OCI-M1 (cell line): ENCODE measurements at places on chromosomes 1 and 21.

DNA sequence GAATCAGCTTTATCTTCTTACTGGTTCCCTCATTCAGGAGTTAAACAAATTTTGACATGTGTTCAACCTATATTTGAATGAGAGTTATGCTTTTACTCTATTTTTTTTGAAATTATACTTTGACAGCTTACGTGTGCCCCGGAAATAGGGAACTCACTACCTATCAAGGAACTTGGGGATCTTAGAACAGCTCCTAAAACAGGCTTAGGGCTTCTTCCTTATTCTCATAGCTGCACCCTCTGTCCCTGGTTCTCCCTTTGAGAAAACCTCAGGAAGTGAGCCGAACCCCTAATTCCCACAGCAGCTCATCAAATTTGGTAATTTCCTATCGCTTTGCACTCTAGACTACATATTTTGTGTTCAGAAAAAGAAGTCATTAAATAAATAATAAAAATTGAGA, 81.2 kb upstream of the RUNX3 start:
- no peak for DNase-seq

DNA sequence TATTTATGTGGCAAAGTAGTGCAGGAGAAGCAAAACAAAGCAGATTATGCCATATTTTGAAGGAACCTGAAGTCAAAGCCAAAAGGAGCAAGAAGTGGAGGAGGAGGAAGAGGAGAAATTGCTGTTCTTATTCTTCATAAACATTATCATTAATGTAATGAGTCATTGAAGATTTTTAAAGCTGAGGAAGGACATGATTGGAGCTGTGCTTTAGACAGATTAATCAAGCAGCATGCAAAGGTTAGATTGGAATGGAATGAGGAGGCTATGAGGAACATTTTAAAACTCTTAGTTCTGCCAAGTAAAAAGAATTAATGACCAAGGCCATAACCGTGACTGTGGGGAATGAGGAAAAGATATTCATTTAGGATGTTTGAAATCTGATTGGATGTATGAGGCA, 33.0 kb upstream of the HSD17B7 start:
- DNase-seq = no peak

DNA sequence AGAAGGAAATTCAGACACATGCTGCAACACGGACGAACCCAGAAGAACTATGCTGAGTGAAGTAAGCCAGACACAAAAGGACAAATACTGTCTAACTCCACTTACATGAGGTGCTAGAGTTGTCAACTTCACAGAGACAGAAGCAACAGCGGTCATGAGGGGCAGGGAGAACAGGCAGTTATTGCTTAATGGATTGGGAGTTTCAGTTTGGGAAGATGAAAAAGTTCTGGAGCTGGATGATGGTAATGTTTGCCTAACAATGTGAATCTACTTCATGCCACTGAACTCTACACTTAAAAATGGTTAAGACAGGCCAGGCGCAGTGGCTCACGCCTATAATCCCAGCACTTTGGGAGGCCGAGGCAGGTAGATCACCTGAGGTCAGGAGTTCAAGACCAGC, 12.1 kb downstream of the PARP1 start:
- no peak for DNase-seq

DNA sequence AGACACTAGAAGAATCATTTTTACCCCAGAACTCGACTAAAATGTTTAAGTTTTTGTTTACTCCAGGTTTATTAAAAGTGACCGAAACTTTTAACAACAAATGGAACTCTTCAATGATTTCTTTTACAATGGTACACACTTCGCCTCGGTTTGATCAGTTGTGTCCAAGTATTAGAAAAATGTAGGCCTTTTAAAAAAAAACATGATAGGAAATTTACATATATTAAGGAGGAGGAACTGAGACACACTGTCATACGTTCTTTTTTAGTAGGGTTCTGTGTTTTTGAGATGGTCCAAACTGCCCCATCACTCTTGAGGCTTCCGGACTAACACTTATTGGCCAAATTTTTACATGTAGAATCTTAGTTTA, 1.3 kb downstream of the PRDM2 start:
- no peak for DNase-seq

GRCh38 chr1:162562470-162562828, 927 bp downstream of the UAP1 start:
- DNase-seq = peak; percentile 74

- DNase-seq = peak; percentile 73
Observed at GRCh38 chr1:207867136-207868109, 43.5 kb downstream of the CD34 start.

DNA sequence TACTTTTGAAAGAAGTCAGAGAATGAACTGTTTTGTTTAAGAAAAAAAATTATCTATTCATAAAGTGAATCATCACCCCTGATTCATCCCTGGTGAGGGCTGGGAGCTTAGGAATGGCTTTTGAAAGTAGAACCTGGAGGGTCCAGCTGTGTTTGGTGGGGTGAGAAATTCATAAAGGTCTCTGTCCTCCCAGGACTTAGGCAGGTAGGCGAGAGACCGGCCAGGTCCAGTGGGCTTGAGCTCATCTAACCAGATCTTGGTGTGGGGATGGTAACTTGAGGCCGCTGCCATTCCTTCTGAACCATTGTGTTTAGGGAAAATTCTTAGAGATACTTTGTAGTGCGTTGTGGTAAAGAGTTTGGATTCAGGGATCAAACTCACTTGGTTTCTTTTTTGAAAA, 156.8 kb upstream of the TNR start:
- no peak for DNase-seq

GRCh38 chr1:86833461-86834215, 80.3 kb downstream of the SELENOF start:
- DNase-seq = peak; percentile 87

DNA sequence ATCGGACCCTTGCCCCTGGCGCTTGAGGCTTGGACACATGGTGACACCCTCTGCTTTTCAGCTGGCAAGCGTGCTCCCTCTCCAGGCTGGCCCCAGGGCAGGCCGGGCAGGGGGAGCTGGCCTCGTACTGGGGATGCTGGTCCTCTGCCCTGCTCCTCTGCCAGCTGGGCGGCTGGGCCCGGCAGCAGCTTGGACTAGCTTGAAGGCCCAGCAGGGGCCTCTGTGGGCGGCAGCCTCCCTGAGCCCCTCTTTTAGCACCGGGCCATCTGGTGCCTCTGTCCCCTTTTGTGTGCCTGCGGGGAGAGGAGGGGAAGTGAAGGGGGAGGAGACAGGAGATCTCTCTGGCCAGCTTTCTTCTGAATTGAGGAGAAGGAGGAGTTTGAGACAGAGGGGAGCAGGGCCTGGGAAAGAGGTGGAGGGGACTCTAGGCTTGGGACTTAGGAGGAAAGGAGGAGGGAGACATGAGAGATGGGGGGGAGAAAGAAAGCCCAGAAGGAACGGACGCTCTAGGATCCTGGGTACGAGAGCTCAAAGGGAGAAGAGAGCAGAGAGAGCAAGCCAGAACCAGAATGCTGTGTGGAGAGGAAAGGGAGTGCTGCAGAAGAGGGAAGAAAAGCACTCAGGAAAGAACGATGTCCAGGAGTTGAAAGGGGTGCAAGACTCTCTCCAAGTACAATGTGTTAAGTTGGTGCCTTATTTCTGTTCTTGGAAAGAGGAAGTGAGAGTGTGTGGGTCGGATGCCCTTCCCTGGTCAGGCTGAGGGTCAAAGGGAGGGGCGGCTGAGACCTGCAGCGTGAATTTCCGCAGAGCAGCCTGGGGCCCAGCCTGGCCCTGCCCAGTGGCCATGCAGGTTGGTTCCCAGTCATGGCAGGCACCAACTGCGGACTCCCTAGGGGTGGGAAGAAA, 40.3 kb downstream of the IER5 start:
- DNase-seq = peak; percentile 92

GRCh38 chr1:184176058-184176457, 124.5 kb downstream of the TSEN15 start:
- no peak for DNase-seq

- DNase-seq = no peak
Observed at GRCh38 chr1:245000872-245001188, 136.5 kb upstream of the HNRNPU start.

DNA sequence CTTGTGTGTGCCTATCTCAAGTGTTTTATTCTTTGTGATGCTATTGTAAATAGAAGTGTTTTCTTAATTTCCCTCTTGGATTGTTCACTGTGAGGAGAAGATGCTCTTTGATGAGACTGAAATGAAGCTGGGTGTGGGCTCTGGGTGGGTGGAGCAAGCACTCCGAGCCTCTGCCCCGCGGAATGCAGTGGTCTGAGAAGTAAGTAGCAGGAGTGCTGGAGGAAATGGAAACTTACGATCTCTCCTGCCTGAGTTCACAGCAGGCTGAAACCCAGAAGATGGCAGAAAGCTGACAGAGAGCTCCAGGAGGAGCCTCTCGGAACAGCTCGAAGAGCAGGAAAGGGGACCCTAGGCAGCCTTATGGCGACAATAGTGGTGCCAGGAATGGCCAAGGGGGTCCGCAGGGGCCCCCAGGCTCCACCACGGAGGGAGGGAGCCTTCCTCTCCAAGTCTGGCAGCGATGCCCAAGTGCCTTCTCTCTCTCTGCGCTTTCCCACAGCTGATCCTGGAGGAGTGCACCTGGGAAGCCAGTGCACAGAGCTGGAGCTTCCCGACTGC, 126.8 kb upstream of the COL6A1 start:
- DNase-seq = no peak
